Muscle of back (tissue), 13 donors: ENCODE measurements at places on chromosomes 1 and 21.

DNA sequence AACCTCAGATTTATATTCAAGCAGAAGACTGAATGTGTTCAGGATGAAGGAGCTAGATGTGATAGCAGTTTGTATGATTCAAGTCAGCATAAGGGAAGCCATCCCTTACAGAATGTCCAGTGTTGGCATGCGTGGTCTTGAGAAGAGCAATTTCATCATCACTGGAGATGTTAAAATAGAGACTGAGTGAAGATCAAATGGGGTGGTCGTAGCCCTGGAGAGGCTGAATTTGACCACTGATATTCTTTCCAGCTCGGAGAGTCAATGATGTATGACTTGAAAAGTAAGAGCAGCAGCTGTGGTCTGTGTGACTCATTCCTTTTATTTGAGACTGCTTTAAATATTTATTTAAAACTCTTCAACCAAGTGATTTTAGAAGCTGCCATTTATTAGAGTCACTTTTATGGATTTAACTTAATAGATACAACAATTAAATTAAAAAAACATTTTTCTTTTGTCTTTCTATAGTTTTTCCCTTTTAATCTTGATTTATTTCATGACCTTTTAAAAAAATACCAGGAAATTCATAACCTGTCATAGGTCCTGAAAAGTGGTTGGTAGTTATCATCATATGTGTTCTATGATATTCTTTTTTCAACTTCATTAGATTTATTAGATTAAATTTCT is 15.5 kb downstream of the FMN2 start:
- peak; percentile 38 for DNase-seq

GRCh38 chr1:229885568-229886495 is 181.2 kb upstream of the GALNT2 start:
- DNase-seq: no peak

GRCh38 chr1:159161001-159161718 is 10.3 kb upstream of the CADM3 start:
- DNase-seq: peak; percentile 85

GRCh38 chr21:39675993-39676661 is 63.4 kb downstream of the B3GALT5 start:
- peak; percentile 75 for DNase-seq

GRCh38 chr1:203996126-203996525 is 76.8 kb upstream of the SOX13 start:
- DNase-seq: no peak

DNA sequence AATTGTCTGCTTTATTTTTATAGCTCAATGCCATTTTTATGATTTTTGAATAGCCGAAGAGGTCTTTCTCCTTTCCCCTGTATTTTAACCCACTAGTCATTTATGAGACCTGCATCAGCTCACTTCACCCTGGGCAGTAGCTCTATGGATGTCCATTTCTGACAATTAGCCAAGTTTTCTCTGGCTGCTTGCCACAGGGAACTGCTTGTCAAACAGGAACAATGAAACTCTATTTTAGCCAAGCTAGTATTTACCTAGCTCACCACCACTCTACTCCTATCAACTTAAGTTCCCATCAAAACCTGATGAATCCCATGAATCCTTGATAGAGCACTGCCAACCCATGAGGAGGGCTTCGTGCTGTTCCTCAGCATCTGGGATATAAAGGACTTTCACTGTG is 406.7 kb downstream of the RWDD3 start:
- no peak for DNase-seq

- peak; percentile 6 for DNase-seq
These were observed 28.0 kb upstream of the GLIS1 start for GRCh38 chr1:53766831-53767405.

GRCh38 chr1:225467193-225468020 is 39.6 kb upstream of the LBR start:
- DNase-seq: peak; percentile 70

GRCh38 chr1:113199760-113200455 is 126.9 kb downstream of the LRIG2 start:
- DNase-seq: no peak
